Mammary epithelial cell (primary cell): ENCODE measurements at places on chromosomes 11 and 22. TPM values are rescaled to one million over a fixed set of nuclear protein-coding genes. Genes with fewer than 3 reads are reported as not detected.

- DNase-seq = peak; percentile 64
Measured at GRCh38 chr11:102727890-102728289, 3.1 kb upstream of the MMP8 start.

DNA sequence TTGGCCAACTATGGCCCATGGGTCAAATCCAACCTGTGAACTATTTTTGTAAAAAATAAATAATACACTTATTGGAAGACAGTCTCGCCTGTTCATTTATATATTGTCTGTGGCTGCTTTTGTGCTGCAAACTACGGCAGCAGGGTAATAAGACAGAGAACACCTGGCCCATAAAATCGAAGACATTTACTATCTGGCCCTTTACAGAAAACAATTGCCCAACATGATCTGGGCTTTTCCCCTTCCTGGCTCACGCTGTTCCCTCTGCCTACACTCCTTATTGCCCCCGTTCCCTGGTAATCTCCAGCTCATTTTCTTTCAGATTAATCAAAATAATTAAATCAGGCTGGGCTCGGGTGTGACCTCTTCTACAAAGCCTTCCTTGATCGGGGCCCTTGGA, 5.6 kb downstream of the PLAAT2 start:
- no peak for DNase-seq

GAB4 gene
- not detected for polyA plus RNA-seq

GRCh38 chr11:127677660-127678425, 677.3 kb upstream of the KIRREL3 start:
- DNase-seq = no peak

- DNase-seq = no peak
Measured at GRCh38 chr11:3030289-3031070, 26.7 kb downstream of the CARS1 start.

MMP27 gene
- not detected for polyA plus RNA-seq

LSP1 gene
- polyA plus RNA-seq = not detected

GRCh38 chr11:106098893-106099553, 21.6 kb downstream of the AASDHPPT start:
- DNase-seq = no peak
